ENCODE measurements at places on chromosomes 2 and 18.

GRCh38 chr2:237452861-237453260 is 34.2 kb upstream of the MLPH start:
- no peak for DNase-seq

DNA sequence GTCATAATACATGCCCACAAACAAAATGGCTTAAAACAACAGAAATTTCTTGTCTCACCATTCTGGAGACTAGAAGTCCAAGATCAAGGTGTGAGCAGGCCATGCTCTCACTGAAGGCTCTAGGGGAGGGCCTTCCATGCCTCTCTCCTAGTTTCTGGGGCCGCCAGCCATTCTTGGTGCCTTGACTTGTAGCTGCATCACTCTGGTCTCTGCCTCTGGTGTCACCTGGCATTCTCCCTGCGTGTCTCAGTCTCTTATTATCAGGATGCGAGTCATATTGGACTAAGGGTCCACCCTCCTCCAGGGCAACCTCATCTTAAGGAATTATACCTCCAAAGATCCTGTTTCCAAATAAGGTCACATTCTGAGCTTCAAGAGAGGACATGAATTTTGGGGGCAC is 76.1 kb downstream of the KCNF1 start:
- no peak for DNase-seq

GRCh38 chr18:58666176-58666575 is 5.1 kb upstream of the MALT1 start:
- no peak for DNase-seq

- DNase-seq: no peak
Observed at GRCh38 chr2:155190342-155190741, 491.8 kb downstream of the KCNJ3 start.

DNA sequence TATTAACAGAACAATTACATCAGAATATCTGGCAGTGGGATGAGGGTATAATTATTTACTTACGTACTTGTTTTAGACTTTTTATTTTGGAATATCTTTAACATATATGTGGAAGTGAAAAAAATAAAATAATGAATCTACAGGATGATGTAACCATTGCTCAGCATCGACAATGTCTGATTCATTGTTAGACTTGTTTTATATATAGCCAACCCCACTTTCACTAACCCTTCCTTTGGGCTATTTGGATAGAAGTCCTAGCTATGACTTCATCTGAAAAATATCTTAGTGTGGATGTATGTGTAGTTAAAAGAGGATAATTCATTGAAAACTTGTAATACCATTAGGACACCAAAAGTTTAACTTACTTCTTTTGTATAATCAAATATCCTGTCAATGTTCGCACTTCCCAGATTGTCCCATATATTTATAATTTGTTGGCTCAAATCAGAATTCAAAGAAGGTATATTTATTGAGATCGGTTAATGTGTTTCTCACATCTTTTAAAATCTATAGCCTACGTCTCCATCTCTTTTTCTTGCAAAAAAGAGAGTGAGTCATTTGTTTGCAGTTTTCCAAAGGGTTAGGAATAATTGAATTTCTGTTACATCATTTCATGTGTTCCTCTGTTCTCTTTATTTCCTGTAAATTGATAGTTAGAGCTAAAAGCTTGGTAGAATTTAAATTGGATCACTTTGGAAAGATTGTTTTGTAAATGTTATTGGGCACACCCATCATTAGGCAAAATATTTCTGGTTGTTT is 506.1 kb upstream of the FAM98A start:
- DNase-seq: peak; percentile 69

GRCh38 chr2:11597538-11598225 is 63.8 kb downstream of the GREB1 start:
- no peak for DNase-seq

GRCh38 chr2:109160714-109161440 is 31.9 kb downstream of the SH3RF3 start:
- DNase-seq: no peak

GRCh38 chr18:24400587-24400986 is 3.0 kb upstream of the OSBPL1A start:
- no peak for DNase-seq
